ENCODE measurements at places on chromosomes 13 and 19. TPM values are rescaled to one million over a fixed set of nuclear protein-coding genes. Genes with fewer than 3 reads are reported as not detected.

GRCh38 chr13:25300861-25301346, 521 bp upstream of the NUP58 start:
- H3K36me3 ChIP-seq, result no peaks in the 10 kb centered on the region
- H3K27ac ChIP-seq, result peak overlapping the region; percentile 96
- DNase-seq, result no peak
- peaks cover 27% of the 10 kb centered on the region for H3K4me1 ChIP-seq

- H3K27me3 ChIP-seq, result no peaks in the 10 kb centered on the region
- no peak overlapping the region for H3K4me3 ChIP-seq
- DNase-seq, result no peak
These were observed 9.2 kb downstream of the FGF14 start for GRCh38 chr13:102392481-102393209.

- no peaks in the 10 kb centered on the region for H3K27me3 ChIP-seq
- H3K36me3 ChIP-seq, result no peaks in the 10 kb centered on the region
- no peak overlapping the region for H3K4me3 ChIP-seq
- no peak for DNase-seq
These were observed 1193.0 kb downstream of the PCDH9 start for GRCh38 chr13:66037096-66037495.

DNA sequence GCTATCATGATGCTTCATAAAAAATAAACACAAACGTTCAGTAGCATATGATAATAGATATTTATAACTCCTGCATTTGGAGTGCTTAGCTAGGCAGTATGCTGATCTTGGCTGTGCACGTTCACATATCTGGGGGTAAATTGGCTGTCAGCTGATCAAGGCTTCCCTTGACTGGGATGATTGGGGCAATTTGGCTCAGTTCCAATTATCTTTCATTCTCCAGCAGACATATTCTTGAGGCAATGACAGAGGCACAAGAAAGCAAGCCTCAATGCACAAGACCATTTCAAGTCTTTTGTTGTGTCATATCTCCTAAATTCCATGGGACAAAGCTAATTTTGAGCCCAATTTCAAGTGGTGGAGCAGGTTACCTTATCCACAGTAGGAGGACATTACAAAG, 142.0 kb downstream of the DLEU7 start:
- no peaks in the 10 kb centered on the region for H3K4me1 ChIP-seq
- no peaks in the 10 kb centered on the region for H3K36me3 ChIP-seq
- no peak overlapping the region for H3K27ac ChIP-seq
- H3K27me3 ChIP-seq, result no peaks in the 10 kb centered on the region
- DNase-seq, result no peak

DNA sequence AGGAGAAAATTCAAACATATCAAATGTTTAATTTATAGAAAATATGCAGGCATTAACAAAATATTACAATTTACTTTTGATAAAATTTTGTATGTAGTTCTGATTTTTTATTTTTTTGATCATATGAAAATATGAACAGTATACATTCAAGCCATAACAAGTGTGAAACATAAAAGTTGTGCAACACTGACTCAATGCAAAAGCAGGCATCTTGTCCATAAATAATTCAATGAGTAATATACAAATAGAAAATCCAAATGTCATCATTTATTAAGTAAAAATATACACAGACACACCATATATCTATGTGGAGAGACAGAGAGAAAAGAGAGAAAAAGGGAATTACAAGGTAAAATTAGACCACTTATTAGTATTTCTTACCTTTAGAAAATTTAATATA, 1183.9 kb downstream of the SLITRK1 start:
- no peak for DNase-seq
- H3K4me3 ChIP-seq, result no peak overlapping the region
- H3K4me1 ChIP-seq, result no peaks in the 10 kb centered on the region

DNA sequence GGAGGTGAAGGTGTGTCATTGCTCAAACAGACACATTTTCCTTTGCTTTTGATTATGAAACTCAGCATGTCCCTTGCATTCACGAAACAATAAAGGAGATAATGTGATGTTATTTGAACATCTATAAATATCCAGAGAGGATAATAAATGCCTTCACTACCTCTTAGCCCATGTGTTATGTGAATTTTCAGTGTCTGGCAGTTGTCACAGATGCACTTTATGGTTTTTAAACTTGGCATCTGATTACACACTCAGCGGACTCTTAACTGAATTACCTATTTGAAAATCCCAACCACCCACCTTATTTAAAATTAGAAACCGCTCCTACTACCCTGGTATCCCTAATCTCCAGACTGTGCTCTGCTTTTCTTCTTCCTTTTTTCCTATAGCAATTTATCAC, 254.2 kb downstream of the COG6 start:
- H3K36me3 ChIP-seq, result no peaks in the 10 kb centered on the region
- H3K4me3 ChIP-seq, result no peak overlapping the region
- no peak overlapping the region for H3K27ac ChIP-seq
- DNase-seq, result no peak

DNA sequence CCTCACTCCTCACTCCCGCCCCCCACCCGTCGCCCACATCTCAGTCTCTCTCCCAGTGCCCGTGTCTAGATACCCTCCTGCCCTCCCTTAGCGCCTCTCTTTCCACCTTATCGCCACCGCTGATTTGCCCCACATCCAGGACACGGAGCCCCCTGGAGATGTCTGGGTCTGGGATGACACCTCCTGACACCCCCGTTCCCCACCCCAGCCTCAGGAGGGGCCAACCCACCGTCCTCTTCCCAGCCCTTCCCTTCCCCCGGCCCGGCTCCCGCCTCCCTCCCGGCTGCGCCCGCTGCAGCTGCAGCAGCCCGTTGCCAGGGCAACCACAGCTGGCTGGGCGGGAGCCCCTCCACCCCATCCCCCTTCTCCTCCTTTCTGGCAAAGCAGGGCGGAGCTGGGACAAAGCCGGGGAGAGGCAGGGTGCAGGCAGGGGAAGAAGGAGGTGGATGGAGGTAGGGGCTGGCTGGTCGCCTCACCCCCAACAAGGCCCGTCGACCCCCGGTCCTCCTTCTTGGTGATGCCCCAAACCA, 13.5 kb downstream of the DPF1 start:
- no peak overlapping the region for H3K27ac ChIP-seq
- no peak for DNase-seq
- H3K27me3 ChIP-seq, result peaks cover 11% of the 10 kb centered on the region
- no peak overlapping the region for H3K4me3 ChIP-seq
- H3K36me3 ChIP-seq, result no peaks in the 10 kb centered on the region
- peaks cover 22% of the 10 kb centered on the region for H3K4me1 ChIP-seq

DNA sequence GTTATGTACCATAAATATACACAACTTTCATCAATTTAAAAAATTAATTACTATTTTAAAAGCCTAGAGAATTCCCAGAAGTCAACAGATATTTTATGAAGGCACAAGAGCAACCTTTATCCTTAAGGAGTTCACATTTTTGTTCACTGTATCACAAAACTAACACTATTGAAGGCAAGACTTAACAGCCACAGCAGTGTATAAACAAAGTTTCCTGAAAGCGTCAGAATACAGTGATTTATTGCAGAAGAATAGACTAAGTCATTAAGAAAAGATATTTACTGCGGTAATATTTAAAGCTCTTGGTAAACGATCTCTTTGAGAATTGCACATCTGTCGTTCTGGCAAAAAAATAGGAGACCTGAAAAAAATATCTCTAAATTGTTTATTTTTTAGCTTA, 419.3 kb upstream of the NBEA start:
- H3K4me1 ChIP-seq, result no peaks in the 10 kb centered on the region
- no peaks in the 10 kb centered on the region for H3K27me3 ChIP-seq
- no peaks in the 10 kb centered on the region for H3K36me3 ChIP-seq
- no peak overlapping the region for H3K4me3 ChIP-seq

DNA sequence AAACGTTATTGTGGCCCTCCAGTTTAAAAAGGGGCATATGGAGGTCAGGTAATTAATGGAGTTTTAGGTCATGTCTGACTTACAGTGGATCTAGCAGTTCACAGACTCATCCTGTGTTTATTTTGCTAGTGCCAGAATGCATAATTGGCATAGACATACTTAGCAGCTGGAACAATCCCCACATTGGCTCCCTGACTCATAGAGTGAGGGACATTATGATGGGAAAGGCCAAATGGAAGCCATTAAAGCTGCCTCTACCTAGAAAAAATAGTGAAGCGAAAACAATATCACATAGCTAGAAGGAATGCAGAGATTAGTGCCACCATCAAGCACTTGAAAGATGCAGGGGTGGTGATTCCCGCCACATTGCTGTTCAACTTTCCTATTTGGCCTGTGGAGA, 610.7 kb downstream of the SLITRK5 start:
- DNase-seq, result no peak
- H3K27ac ChIP-seq, result no peak overlapping the region
- H3K4me1 ChIP-seq, result no peaks in the 10 kb centered on the region
- H3K27me3 ChIP-seq, result no peaks in the 10 kb centered on the region

GRCh38 chr13:112807653-112808376, 118.0 kb downstream of the ATP11A start:
- H3K27me3 ChIP-seq, result no peaks in the 10 kb centered on the region
- DNase-seq, result no peak
- H3K36me3 ChIP-seq, result peaks cover 15% of the 10 kb centered on the region

- H3K4me3 ChIP-seq, result peak overlapping the region; percentile 81
- no peaks in the 10 kb centered on the region for H3K27me3 ChIP-seq
- no peaks in the 10 kb centered on the region for H3K36me3 ChIP-seq
- peak overlapping the region; percentile 85 for H3K27ac ChIP-seq
These were observed 156.3 kb downstream of the TBC1D4 start for GRCh38 chr13:75325711-75326110.

DNA sequence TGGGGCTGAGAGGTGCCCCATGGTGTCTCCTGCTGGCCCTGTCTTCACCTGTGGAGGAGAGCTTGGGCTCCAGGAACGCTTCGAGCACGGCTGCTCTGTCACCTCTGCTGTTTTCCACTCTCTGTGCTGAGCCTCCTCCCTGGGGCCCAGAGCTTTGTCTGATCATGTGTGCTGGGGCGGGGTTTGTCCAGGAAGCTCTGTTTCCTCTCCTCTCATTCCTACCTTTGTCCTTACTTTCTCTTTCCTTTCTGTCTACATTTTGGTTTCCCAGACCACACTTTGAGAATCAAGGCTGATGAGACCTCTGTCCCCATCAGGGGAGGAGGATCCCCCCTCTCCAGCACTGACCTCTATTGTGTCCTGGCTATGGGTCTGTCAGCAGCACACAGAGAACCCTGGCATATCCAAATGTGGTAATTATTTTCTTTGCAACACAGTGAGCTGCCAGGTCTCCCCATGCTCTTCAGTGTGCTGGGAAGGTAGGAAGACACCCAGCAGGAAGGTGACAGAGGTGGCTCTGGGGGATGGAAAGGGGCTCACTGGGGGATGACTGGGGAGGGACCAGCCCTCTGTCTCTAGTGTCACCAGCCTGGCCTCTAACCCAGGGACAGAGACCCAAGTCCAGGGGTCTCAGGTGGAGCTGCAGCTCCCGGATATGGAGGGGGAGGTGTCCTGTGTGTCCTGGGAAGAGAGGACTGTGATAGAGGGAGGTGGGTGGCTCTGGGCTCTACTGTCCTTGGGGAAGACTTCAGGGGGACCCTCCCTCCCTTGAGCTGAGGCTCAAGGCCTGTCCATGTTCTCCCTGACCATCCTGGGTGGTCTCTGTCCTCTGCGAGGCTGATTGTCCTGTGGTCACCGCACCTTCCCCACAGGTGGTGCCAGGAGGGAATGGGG, at the start of gene CEACAM1:
CEACAM1 (minus strand) TSS at position 128 of the 894 bp plus-strand sequence; CDS start at position 21, 107 bp downstream.
- H3K27ac ChIP-seq, result peak within 1 kb of the TSS; percentile 47
- H3K4me3 ChIP-seq, result peak within 1 kb of the TSS; percentile 63
- no peaks in the 10 kb centered on the region for H3K27me3 ChIP-seq
- H3K4me1 ChIP-seq, result peaks cover 35% of the 10 kb centered on the region
- peak; percentile 51 for DNase-seq
- no peaks in the 10 kb centered on the region for H3K36me3 ChIP-seq

GRCh38 chr19:9709305-9709704, 34.4 kb upstream of the ZNF562 start:
- H3K4me1 ChIP-seq, result no peaks in the 10 kb centered on the region
- DNase-seq, result no peak
- no peaks in the 10 kb centered on the region for H3K27me3 ChIP-seq
- H3K4me3 ChIP-seq, result no peak overlapping the region
- no peak overlapping the region for H3K27ac ChIP-seq

DNA sequence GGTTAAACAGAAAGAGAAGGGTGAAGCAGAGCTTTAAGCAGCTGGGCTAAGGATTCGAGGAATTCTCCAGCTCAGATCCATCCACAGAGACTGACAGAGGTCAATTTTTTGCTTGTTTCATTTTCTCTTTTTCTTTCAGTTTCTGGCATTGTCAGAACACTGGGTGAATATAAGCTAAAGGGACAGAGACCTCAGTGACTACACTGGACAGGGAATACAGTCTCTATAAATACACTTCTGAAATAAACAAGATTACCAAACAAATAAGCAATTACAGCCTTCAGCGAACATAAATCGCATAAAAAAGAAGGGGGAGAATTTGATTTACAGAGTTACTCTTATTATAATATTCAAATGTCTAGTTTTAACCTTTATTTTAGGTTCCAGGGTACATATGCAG, 3.7 kb upstream of the ZNF441 start:
- no peak for DNase-seq
- H3K27ac ChIP-seq, result no peak overlapping the region
- no peaks in the 10 kb centered on the region for H3K36me3 ChIP-seq
- no peak overlapping the region for H3K4me3 ChIP-seq
- no peaks in the 10 kb centered on the region for H3K27me3 ChIP-seq
- H3K4me1 ChIP-seq, result peaks cover 12% of the 10 kb centered on the region

FCGBP gene
- 74.4 TPM for total RNA-seq

FPR3 gene
- total RNA-seq, result 3.2 TPM

RGCC gene
- 154 TPM for total RNA-seq

FCHO1 gene
- 113 TPM for total RNA-seq
